ENCODE measurements at places on chromosomes 2 and 18.

- peak; percentile 79 for DNase-seq
Observed at GRCh38 chr18:864872-865273, 39.8 kb upstream of the ADCYAP1 start.

- DNase-seq, result no peak
Observed at GRCh38 chr2:40384233-40384632, 67.7 kb downstream of the SLC8A1 start.

GRCh38 chr2:218679119-218679518, 7.2 kb downstream of the STK36 start:
- no peak for DNase-seq

DNA sequence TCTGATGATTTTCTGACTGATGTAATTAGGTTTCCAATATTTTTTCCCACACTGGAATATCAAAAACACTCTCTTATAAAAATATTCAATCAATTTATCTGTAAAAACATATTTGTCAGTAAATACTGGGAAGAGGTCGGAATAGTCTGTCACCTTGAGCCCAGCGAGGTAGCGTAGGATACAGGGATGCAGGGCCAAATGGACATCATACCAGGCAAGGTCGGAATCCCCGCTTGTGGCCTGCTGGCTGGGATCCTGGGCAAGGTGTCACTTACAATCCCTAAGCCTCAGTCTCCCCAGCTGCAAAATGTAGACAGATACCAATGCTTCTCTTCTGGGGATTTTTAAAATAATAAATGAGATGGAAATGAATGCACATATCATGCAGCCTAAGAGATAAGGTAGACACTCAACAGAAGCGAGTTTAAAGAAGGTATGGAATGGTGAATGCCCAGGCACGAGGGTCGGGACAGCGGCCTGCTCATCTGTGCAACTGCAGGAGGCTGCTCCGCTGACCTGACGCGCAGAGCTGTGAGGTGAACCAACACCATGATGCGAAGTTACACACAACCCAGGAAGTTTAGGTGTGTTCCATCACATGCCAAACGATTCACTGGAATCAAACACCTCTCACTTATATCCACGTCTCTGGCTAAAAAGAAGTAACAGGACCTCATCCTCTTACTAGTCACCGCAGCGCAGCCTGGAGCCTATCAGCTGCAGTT, 98.2 kb downstream of the EIPR1 start:
- no peak for DNase-seq

GRCh38 chr2:58918141-58918540, 677.0 kb upstream of the FANCL start:
- no peak for DNase-seq

DNA sequence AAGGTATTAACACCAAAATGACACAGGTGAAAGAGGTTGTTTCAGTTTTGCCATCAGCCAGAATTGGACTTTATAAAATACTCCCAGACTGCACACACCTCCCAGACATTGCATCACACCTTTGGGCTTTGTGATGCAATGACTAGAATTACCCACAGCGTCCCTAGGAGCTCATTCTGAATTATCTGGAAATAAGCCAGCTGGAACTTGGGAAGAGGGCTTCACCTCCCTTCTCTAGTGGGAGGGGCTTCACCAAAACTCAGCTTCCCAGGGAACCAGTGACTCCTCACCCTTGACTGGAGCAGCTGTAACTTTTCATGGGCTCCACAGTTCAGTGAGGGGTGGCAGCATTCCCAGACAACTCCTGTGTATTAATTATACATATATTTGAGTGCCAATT, 83.1 kb upstream of the BZW1 start:
- no peak for DNase-seq

DNA sequence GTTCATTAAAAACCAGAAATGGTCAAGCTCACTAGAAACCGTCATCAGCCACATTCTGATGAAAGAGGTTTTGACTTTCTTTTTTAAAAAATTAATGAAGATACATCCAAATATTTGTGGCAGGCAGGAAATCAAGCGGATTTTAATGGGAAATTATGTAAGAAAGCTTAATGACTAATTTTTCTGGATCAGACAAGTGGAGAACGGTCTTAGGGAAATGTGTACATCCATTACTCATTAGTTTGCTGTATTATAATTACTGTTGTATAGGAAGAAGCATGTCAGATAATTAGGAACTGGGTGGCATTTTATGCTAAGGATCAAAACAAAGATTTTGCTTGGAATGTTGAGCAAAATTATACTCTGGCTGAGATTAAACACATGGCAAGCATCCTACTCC, 39.4 kb downstream of the AGAP1 start:
- DNase-seq, result no peak

- no peak for DNase-seq
Observed at GRCh38 chr2:79393107-79393685, 119.7 kb upstream of the CTNNA2 start.

DNA sequence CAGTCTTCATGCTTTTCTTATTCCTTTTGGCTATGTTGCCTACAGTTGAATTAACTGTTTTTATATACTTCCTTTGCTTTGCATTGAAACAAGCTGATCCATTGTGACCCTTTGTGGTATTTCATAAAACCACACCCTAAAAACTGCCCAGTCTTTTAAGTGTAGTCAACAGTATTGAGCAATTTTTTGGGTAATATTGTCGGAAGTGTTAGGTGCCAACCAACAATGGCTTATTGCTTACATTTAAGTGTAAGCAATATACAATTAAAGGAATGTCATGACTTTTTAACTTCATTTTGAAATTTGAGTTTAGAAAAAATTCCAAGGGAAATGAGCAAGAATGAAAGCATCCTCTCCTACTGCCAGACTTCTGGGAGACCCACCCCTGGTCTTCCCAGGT, 174.1 kb downstream of the NEDD4L start:
- DNase-seq, result no peak

DNA sequence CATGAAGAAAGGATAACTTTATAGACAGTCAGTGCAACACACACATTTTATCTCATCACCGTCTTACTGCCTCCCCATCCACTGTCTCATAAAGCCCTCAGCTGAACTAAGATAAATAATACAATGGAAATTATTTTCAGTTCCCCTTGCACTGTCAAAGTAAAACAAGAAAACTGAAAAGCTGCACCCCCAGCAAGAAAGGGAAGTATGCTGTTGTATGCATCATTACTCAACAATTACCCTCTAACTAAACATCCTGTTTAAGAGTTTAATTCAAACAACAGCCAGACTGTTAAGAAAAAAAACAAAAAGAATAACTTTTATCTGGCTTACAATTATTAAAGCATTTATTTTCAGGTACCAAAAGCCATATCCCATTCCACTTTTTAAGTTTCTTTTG, 25.0 kb downstream of the MPPE1 start:
- DNase-seq, result no peak

GRCh38 chr18:79516441-79516931, 120.8 kb downstream of the NFATC1 start:
- DNase-seq, result peak; percentile 30

DNA sequence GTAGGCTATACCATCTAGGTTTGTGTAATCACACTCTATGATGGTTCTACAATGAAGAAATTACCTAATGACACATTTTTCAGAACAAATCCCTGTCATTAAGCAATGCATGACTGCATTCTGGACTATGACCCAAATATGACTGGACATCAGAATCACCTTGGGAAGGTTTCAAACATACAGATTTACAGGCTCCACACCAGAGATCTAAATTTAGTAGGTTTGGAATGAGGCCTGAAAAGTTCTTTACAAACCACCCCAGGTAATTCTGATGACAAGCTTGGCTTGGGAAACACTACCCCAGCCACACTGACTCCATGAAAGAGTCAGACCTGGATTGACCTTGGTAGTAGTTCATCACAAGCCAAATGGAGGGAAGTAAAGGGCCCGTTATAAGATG, 52.2 kb upstream of the NFE2L2 start:
- DNase-seq, result no peak

- no peak for DNase-seq
Observed at GRCh38 chr2:28231110-28231631, 161.5 kb upstream of the FOSL2 start.

DNA sequence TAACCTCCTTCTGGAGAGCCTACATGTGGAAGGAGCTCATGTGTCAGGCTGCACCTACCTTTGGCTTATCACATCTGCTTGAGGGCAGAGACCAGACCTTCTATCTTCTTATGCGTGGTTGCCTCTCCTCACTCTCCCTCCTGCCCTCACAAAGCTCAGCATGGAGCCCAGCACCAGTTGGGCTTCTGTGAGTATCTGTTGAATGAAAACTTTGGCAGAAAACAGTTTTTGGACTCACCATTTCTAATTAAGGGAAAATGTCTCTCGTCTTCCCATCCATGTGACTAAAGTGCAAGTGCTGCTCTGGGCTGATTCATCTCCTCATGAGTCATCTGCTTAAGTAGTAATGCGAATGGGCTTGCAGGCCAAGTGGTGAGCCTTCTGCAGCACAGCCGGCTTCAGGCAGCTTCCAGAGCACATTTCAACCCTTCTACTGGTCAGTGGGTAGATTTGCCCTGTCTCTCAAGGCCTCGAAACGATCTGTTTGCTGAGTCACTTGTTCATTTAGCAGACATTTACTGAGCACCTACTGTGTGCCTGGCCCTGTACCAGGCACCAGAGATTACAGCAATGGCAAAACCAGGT, 102.6 kb downstream of the VSNL1 start:
- peak; percentile 30 for DNase-seq

- DNase-seq, result peak; percentile 7
Observed at GRCh38 chr2:287471-287885, 413 bp downstream of the ALKAL2 start.

GRCh38 chr2:123961576-123961975, 63.5 kb upstream of the CNTNAP5 start:
- no peak for DNase-seq

DNA sequence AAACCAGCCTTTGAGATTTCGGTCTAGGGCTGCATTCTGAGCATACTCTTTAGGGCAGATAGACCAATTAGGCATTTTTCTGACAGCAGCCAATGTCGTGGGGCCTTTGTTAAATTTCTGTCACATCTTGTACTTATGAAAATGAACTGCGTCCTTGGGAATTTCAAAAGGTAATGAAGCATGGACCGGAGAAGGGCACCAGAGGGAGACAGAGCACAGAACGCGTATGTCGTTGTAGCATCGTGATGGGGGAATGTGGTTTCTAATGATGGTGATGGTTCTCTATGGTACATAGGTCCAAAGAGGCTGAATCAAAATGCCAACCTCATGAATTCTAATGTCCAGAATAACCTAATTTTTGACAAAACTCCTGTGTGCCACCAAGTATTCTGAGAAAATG, 483.9 kb upstream of the CRIM1 start:
- DNase-seq, result no peak

DNA sequence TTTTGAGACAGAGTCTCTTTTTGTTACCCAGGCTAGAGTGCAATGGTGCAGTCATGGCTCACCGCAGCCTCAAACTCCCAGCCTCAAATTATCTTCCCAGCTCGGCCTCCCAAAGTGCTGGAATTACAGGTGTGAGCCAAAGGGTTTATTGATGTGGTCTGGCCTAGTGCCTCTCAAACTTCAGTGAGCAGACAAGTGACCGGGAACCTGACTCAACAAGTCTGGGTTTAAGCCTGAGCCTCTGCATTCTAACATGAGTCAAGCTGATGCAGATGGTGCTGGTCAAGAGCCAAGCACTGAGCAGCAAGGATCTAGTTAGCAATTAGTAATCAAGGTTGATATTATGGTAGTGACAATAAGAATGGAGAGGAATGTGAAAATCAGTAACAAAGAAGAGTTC, 21.3 kb downstream of the CDK15 start:
- DNase-seq, result no peak

- no peak for DNase-seq
Observed at GRCh38 chr2:241081190-241081642, 20.9 kb downstream of the MTERF4 start.

DNA sequence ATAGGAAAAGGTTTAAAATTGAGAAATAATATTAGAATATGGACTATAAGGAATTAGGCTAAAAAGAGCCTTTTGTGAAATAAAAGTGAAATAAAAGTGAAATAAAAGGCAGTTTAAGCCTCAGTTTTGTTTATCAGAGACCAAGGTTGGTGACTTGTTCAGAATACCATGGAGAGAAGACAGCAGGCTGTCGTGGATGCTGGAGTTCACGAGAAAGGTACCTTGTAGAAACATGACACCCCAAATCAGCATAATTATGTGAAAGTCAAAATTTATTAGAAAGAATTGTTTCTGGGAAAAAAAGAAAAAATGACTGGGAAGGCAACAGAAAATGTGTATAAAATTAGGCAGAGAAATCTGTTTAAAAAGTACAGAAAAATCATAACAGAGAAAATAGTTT, 46.5 kb upstream of the SPAG16 start:
- no peak for DNase-seq

DNA sequence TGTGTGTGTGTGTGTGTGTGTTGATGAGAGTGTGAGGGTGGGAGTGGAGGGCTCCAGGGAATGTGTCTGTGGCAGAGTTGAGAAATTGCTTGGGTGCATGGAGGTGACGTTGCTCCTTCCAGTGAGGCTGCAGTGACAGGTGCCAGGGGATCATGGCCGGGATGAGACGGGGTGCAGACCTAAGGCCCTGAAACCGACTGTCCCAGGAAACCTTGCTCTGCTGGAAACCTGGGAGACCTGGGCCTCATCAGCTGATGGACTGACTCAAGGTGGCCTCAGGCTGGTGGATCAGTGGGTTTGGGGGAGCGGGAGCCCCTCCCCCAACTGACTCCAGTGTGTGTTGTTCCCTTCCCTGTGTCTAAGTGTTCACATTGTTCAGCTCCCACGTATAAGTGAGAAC, 56.6 kb downstream of the INHBB start:
- no peak for DNase-seq

DNA sequence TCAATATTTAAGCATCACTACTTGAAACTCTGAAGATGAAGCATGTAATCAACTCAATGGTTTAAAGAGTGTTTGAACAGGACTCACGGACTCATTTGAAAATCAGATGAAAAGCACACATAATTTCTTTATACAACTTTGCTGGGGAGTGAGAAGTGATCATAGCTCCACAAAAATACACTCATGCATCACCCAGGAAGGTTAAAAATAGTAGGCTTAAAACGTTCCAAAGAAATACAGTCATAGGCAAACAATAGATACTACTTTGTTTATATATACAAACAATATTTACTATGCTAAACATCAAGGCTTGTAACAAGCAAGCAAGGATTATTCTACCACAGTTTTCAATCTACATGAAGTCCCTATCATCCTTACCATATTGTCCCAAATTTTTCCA, 11.6 kb downstream of the HNRNPLL start:
- DNase-seq, result no peak

- no peak for DNase-seq
Observed at GRCh38 chr2:102055346-102055990, 63.7 kb downstream of the IL1R2 start.

GRCh38 chr2:124662946-124663644, 638.0 kb downstream of the CNTNAP5 start:
- DNase-seq, result no peak

- no peak for DNase-seq
Observed at GRCh38 chr2:228268756-228269155, 87.3 kb upstream of the SPHKAP start.

DNA sequence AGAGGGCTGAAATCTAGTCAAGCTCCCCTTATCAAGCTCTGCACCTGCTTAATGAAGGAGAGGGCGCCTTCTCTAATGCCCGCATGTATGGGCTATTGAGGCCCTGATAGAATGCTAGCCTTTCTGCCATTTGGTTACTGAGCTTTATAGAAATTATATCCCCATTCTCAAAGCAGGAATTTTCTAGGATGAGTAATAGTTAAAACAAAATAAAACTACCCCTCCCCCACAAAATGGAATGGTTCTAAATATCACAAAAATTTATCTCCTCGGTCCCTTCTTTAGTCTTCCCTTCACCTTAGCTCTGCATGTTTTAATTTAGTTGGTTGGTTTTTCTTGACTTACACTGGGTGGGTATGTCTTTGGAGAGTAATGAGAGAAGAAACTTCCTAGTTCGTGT, 37.7 kb downstream of the CD28 start:
- no peak for DNase-seq
